Endothelial cell (in vitro differentiated cells): ENCODE measurements at places on chromosomes 2 and 18.
A peak's percentile ranks its signal among the peaks of the same experiment; 100 is the strongest.

DNA sequence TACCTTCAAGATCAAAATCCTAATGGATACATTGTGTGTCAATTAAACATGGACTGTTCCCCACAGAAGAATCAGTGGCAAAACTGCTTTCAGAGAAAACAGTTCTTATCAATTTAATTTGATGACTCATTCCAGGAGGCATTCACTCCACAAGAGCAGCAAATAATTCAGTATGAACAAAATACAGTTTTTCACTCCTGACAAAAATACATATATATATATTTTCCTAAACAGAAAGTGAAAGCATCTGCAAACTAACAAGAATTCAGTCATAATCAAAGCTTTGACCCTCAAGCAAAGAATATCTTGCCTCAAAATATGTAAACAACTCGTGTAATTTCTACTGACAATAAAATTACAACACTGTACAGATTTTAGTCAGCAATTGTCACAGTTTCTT, 685.1 kb upstream of the SLC8A1 start:
- DNase-seq: no peak

GRCh38 chr2:98649135-98649991, 41.0 kb downstream of the UNC50 start:
- peak; percentile 87 for DNase-seq

- no peak for DNase-seq
Measured at GRCh38 chr18:12837747-12838146, 46.3 kb downstream of the PTPN2 start.

DNA sequence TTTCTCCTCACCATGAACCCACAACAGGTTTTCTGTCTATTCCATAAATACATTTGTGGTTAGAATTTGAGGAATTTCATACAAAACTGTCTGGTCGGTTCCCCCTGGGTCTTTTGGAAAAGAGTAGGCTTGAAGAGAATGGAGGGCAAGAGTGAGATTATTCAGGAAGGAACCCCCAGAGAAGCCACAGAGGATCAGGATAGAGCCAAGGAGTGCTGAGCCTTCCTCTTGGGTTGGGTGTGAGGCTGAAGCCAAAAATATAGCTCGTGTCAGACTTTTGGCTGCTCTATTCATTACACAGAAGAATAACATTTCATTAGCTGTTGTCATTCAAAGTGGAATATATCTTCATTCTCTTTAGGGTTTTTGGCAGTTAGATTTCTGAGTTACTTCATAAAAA, 45.9 kb upstream of the YES1 start:
- DNase-seq: no peak

GRCh38 chr2:197191177-197191939, 119.2 kb downstream of the ANKRD44 start:
- DNase-seq: no peak

- DNase-seq: no peak
Measured at GRCh38 chr2:75186821-75187220, 12.5 kb downstream of the TACR1 start.

- DNase-seq: no peak
Measured at GRCh38 chr2:28835781-28836180, 25.1 kb downstream of the SPDYA start.

DNA sequence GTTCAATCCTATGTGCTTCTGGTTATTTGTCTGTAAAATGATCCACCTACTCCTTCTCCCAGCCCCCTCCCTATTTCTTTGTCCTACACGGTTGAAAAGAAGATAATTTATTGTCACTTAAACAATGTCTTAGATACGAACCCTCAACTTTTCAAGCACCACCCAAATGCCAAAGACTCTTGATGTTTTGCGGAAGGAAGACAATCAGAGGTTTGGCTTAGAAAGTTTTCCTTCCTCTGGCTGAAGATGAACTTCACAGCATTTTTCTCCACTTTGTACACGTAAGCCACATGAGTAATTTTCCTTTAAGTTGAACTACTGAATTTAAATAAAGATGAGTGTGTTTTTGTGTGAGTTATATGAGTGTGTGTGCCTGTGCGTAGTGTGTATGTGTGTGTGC, 25.5 kb upstream of the SLC8A1 start:
- no peak for DNase-seq

DNA sequence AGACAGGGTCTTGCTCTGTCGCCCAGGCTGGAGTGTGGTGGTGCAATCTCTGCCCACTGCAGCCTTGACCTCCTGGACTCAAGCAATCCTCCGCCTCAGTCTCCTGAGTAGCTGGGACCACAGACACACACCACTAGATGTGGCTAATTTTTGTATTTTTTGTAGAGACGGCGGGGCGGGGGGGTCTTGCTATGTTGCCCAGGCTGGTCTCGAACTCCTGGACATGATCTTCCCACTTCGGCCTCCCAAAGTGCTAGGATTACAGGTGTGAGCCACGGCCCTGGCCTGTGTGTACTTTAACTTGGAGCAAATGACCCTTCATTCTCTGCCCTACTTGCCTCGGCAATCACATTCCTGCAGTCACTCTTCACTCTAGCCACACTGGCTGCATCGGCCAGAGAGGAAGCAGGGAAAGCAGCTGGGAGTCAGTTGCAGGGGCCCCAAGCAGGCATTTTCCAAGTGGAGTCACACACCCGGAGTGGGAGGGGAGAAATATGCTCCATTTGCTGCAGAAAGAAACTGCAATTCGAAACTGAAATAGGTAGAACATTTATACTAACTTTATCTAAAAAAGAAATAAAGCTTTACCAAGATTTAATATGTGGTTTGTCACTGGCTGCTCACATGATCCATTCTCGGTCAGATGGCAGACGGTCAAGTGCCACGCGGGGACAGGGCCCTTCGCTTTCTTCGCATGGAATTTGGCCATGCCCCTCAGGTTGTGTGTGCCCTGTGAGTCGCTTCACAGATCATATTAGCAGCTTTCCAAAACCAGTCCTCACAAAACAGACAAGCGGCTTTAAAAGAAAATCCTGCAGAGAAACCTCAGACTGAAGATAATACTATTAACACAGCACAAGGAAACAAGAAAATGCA, 37.1 kb downstream of the FAM161A start:
- no peak for DNase-seq

DNA sequence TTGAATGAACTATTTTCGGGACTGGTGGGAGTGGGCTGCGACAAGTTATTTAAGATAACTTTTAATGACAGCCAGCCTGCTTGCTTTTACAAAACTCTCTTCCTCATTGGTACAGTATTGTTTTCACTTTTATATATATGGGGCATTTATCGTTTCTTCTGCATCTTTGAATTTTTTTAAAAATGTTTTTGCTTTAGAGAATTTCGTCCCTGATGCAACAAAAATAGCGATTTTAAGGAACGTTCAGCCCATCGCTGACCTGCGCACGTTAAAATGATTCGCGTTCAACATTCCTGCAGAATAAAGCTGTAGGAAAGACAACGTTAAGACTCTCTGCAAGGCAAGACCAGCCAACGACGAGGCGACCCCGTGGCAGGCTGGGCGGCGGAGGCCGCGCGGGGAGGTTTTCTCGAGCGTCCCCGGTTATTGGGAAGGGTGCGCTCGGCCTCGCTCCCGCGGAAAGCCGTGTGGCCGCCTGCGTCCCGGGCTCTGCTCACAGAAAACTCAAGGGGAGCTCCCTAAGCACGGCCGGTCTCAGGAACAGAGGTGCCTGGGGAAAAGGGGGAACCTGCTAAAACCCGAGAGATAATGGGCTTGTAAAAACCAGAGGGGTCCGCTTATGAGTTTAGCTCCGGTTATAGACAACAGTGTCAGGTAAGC, 3.0 kb downstream of the PAX8 start:
- no peak for DNase-seq

DNA sequence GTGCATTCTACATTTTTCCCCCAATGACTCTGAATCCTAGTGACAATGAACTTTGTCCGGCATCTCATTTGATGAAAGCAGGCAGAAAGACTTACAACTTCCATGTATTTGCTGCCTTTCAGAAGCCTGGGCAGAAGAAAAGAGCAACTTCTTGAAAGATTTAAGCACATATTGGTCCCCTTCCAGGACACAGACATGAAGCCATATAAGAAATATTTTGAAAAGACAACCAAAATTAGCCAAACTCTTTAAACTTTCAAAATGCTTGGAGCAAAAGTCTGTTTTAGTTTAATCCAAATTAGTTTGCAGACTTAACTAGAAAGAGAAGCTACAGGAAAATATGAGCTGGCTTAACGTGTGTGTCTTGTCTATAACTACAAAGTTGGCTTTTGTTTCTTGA, 492.5 kb downstream of the NR4A2 start:
- DNase-seq: no peak

DNA sequence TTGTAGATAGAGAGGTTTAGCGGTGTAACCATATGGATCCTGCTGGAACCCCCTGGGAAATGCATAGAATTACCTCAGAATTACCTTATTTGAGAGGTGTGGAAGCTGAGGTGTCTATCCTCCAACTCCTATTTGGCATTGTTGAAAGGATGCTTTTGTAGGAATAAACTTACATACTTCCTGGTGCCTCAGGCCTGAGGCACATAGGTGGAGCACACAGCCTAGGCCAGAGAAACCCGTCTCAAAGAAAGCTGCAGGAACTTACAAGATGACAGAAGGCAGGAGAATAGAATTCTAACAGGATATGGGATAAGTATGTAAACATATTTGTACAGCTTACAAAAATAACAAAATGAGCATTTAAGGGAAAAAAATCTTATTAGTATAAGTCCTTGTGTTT, 1507.2 kb upstream of the ZEB2 start:
- no peak for DNase-seq

DNA sequence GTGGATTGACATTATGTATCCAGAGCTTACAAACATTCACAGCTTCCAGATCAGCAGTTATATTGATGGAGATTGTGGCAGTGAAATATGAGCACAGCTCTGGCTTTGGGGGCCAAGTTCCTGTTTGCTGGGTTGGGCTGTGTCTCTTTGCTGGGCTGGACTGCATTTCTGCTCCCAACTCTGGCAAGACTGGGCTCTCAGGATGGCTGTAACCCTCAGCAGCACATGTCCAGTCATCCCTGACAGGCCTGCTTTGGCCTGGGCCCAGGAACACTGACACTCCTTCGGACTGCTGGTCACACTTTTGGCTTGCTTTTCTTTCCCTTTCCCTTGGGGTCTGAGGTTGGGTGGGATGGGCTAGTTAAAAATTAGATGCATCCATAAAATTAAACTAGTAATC, 17.9 kb upstream of the VPS4B start:
- no peak for DNase-seq

GRCh38 chr2:29035016-29035745, 39.1 kb downstream of the PCARE start:
- DNase-seq: no peak

DNA sequence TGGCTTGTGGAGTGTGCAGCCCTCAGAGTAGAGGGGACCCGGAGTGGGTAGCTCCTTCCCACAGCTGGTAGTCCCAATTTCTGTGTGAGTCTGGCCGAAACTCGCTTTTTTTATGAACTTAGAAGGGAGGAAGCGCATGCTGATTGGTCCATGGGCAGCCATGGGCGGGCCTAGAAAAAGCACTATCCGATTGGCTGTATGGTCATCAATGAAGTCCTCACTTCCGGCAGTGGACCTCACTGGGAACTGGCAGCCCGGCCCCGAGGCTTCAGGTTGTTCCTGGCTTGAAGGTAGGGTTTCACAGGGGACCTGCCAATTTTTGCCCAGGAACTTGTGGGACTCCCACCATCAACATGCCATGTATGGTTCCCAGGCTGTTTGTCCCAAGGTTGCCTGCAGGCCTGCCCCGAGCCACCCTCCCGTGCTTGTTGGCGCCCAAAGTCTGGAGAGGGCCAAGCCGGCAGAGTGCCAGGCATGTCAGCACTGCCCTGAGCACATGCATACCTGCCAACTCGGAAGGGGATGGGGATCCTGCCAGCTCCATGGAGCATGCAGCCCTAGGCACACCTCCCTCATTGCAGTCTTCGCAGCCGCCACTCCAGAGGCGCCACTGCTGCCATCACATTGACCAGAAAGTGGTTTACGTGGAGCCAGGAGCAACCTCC, 98.5 kb downstream of the ATP9B start:
- DNase-seq: no peak

DNA sequence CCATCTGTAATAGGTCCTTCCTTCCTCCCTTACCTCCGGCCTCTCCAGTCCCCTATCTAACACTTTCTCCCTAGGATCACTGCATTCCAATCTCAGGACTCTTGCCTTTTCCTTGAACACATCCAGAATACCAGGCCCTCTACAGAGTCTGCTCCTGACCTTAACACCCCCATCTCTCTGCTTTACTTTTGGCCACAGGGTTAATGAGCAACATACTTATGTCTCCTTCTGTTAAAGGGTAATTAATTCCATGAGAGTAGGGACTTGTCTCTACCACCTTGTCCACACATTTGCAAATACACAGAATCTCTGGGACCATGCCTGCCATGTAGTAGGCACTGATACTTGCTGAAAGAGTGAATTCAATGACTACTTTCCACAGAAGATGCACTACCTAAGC, 94.9 kb downstream of the COBLL1 start:
- DNase-seq: no peak

- no peak for DNase-seq
Measured at GRCh38 chr2:175560521-175561169, 379.1 kb upstream of the ATP5MC3 start.

- DNase-seq: no peak
Measured at GRCh38 chr2:190415251-190415650, 7.1 kb downstream of the MFSD6 start.

DNA sequence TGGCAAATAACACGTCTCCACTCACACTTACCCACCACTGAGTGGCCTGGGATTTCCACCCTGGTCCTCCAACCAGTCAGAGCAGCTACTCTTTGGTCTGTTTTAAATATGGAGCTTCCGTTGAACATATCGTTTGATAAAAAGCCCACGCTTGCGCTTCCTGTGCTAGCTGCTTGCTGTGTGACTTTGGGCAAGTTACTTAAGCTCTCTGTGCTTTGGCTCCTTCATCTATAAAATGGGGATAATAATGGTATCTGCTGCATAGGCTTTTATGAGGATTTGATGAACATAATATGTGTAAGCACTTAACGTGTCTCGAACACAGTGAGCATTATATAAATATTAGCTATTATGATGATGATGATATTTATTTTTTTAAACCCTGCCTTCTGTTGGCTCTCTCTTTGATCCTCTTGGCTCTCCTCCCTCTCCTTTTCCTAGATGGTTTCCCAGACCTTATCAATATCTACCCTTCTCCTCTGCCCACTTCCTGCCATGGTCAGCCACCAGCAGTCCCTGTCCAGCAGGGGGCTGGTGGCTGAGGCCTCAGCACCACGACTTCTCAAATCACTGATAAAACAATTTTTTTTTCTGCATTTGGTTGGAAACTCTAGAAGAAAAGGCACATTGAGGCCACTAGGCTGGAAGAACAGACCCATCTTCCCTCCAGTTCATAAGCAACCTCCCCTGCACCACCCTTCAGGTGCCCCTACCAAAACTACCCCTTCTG, 191.9 kb downstream of the LOXHD1 start:
- DNase-seq: no peak

DNA sequence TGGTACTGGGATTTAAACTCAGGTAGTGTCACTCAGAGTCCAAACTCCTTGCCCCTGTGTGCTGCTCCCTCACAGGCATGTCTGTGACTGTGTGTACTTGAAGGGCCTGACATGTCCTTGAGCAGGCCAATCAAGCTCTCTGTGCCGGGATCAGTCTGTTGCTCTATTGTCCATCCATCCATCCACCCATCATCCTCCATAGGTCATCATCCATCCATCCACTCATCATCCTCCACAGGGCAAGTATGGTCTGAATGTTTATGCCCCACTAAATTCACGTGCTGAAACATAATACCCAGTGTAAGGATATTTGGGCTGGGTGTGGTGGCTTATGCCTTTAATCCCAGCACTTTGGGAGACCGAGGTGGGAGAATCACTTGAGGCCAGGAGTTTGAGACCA, 24.5 kb upstream of the NEB start:
- no peak for DNase-seq

GRCh38 chr2:235689427-235689853, 195.6 kb downstream of the AGAP1 start:
- DNase-seq: no peak
